Activated naive CD8-positive, alpha-beta T cell treated with anti-CD3 and anti-CD28 coated beads, Interleukin-2, amount 10 ng/mL, durations not matched to agents 7 days and 5 days (primary cell): ENCODE measurements at places on chromosomes 12 and 14.

- DNase-seq = no peak
These were observed 173.9 kb upstream of the PLEKHA5 start for GRCh38 chr12:18955594-18955993.

- peak; percentile 22 for DNase-seq
These were observed 9.0 kb downstream of the TNS2 start for GRCh38 chr12:53058674-53059433.

DNA sequence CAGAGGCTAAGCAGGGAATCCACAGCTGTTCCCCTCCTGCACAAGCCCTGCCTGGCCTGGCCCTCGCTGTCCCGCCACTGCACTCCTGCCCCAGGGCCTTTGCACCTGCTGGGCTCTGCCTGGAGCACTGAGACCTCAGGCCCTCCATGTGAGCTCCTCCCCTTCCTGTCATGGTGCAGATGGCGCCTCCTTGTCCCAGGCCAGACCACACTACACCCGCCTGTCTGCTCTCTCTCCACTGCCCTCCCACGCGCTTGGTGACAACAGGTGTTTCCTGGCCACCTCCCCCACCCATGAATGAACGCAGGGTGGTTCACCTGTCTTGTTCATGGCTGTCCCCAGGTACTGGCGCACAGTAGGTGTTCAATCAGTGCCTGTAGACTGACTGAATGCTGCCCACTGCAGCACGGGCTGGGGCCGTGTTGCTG lies 82.9 kb downstream of the NCOR2 start:
- DNase-seq = no peak

GRCh38 chr14:76090616-76091391 lies 60.9 kb upstream of the GPATCH2L start:
- DNase-seq = no peak

DNA sequence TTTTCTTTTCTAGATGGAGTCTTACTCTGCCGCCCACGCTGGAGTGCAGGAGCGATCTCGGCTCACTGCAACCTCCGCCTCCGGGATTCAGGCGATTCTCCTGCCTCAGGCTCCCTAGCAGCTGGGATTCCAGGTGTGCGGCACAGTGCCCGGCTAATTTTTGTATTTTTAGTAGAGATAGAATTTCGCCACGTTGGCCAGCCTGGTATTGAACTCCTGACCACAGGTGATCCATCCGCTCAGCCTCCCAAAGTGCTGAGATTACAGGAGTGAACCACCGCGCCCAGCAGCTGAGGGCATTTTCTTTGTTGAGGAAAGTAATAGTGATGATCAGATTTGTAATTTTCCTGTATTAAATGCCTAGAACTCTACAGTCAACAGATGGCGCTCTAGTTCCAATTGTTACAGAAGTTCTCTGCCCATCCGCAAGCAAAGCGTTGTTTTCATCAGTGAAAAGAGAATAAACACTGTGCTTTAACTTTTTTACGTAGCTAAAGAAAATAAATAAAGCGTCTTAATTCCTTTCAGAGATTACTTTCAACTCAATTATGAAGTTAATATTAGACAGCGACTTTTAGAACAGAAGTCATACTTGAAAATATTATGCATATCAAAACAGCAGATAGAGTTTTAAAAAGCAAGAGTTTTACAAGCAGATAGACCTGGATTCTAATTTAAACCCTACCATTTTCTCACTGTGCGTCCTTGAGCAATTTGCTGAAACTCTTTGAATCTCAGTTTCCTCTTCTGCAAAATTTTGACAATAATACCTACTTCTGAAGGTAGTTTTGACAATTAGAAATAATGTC lies 335.1 kb downstream of the DUSP6 start:
- no peak for DNase-seq

DNA sequence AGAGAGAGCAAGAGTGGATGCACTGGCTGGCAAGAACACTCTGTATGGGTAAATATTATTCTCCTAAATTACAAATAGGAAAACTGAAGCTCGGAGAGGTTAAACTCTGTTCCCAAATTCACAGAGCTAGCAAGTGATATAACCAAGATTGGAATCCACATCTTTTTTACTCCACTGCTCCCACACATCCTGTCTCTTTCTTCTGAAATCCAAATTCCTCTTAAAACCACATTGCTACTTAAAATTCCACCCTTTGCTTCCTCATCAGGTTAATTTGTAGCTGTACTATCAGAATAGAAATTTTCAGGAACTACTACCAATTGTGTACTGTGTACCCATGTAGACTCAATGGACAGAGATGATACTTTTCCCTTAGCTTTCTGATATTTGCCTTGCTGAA lies 74.4 kb downstream of the ARMH4 start:
- DNase-seq = no peak

- no peak for DNase-seq
These were observed 13.5 kb downstream of the PSMA3 start for GRCh38 chr14:58258156-58258555.

GRCh38 chr14:32200368-32201192 lies 1.3 kb upstream of the RNU6-7 start:
- no peak for DNase-seq

DNA sequence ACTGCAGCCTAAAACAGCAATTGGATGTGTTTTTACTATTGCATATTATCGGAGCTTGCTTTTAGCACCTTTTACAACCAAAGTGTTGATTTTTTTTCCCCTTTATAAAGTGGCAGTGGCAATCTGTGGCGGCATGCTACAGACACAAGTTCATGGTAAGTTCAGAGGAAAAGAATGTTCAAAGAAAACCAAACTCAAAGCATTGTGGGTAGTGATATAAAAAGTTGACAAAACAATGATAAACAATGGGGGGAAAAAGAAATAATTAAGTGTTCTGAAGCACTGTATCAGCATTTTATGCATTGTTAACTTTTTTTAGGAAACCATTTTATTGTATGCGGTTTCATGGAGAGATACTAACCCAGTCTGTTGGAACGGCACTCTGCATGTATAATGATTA lies 492.0 kb upstream of the SOX5 start:
- DNase-seq = no peak

DNA sequence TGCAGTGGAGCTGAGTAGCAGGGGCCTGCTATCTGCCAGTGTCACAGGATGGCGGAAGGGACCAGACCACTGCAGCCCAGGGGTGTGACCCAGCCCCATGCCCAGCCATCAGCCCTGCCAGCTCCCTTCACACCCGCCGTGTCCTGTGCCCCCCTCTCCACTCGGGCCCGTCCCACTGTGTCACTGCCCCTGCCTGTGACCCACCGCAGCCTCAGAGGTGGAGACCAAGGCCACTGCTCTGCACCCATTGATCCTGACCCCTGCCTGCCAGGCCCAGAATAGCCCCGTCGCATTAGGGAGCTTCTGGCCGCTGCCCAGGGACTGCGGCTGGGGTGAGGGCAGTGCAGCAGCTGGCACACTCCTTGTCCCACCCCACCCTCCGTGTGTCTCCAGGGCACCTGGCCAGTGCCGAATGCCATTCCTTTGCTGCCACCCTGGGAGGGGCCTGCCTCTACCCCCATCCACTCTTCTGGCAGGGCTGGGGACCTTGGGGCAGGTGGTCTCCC lies 2.1 kb upstream of the CRIP2 start:
- DNase-seq = no peak

- DNase-seq = no peak
These were observed 21.7 kb downstream of the AICDA start for GRCh38 chr12:8590842-8591545.

- DNase-seq = no peak
These were observed 52.8 kb upstream of the EML1 start for GRCh38 chr14:99740411-99740810.

DNA sequence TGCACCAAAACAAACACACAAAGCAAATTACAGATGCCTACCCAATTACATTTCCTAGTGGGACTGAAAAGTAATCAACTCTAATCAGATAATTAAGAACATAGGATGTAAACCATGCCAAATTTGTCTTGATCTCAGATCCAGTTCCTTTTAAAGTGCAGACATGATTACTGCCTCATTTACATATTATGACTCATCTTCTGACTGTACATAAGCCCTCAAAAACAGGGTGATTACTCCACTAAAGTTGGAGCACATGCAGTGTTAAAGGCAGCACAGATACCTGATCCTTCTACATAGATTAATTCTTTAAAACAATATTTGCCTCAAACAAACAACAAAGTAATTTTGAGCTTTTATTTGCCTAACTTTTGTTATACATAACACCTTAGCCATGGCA lies 337.2 kb downstream of the RPS29 start:
- DNase-seq = no peak

GRCh38 chr14:89544636-89545301 lies 127.7 kb upstream of the FOXN3 start:
- DNase-seq = no peak

- no peak for DNase-seq
These were observed 501.6 kb downstream of the VRK1 start for GRCh38 chr14:97298736-97299135.

GRCh38 chr14:94355191-94355794 lies 32.2 kb upstream of the SERPINA6 start:
- no peak for DNase-seq

DNA sequence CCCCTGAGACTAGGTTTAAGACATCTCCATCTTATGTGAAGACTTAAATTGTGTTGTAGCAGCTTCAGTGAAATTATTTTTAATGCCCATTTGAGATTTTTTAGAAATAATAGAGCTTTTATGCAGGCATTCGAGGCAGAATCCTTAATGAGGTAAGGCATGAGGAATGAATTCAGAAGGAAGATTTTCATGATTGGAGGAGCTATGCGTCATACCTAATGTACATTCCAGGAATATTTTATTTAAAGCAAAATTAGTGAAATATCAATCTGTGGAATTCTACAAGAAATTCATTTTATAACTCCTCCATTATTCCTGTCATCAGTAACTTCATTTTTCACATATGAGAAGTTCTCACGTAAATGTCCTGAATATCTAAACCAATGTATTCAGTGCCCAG lies 36.0 kb upstream of the GARIN6 start:
- no peak for DNase-seq

DNA sequence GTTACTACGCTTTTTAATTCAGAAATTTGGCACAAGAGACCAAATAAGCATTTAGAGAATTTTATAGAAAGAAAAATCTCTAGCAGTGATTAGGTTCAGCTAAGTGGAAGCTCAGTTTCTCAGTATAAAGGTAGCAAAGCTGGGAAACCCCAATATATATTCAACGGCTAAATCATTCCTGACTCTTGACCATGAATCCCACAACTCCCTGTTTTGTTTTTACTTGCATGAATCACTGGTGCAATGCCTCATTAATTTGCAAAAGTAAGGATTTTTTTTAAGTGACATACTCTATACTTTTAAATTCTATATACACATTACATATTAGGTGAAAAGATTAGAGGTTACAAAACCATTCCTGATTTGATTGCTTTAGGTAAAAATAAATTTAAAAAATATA lies 74.3 kb upstream of the PLEKHG7 start:
- DNase-seq = no peak

DNA sequence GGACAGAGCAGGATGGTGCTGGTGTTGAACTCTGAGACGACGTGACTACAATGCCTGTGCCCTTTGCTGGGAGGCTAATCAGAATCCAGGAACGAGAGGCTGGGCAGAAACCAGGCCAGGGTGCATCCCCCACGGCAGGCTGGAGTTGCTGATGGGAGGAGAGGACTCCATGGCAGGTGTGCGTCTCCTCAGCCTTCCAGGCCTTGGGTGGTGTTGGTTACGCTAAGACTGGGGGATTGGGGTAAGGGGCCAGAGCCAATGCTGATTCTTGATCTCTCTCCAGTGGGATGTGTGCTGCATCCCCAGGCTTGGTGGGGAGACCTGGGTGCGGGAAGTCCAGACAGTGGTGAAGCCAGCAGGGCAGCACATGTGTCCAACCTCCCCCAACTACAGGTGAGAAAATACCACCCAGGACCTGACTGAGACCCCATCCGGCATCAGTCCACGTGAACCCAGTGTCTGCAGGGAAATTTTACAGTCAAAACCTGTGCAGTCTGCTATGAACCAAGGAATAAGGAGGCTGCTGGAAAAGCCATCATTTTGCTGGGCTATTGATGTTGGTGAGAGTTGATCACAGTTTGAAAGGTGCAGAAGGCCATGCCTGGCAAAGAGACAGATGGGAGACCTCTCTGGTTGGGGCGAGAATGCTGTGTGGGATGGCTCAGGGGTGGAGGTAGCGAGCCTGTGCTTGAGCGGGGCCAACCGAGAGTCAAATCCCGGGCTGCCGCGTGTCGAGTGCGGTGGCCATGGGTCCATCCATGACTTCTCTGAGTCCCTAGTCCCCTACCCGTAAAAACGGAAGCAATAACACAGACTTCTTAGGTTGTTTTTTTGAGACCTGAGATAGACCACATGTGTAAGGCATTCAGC lies 89.8 kb downstream of the NTF3 start:
- no peak for DNase-seq

- no peak for DNase-seq
These were observed 834 bp downstream of the RASSF8 start for GRCh38 chr12:25959071-25959961.

- DNase-seq = no peak
These were observed 38.2 kb upstream of the ZNF641 start for GRCh38 chr12:48388938-48389337.

- no peak for DNase-seq
These were observed 28.8 kb downstream of the MAP3K9 start for GRCh38 chr14:70780396-70781075.

GRCh38 chr14:98799891-98800290 lies 472.1 kb downstream of the BCL11B start:
- DNase-seq = no peak

DNA sequence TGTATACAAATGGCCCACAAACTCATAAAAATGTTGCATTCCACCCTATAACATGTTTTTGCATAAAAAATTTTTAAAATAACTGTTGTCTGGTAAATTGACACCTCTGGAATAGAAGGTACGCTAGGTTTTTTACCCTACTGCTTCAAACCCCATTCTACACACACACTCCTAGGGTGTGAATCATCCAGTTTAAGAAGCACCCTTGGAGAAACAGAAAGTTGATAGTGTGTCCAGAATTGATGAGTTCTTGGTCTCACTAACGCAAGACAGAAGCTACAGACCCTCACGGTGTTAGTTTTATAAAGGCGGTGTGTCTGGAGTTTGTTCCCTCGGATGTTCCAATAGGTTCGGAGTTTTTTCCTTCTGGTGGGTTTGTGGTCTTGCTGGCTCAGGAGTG lies 158.5 kb downstream of the KLRB1 start:
- no peak for DNase-seq

GRCh38 chr14:20632831-20633691 lies 8.4 kb downstream of the OR6S1 start:
- peak; percentile 60 for DNase-seq

GRCh38 chr14:81211844-81212243 lies 8.9 kb downstream of the GTF2A1 start:
- no peak for DNase-seq

DNA sequence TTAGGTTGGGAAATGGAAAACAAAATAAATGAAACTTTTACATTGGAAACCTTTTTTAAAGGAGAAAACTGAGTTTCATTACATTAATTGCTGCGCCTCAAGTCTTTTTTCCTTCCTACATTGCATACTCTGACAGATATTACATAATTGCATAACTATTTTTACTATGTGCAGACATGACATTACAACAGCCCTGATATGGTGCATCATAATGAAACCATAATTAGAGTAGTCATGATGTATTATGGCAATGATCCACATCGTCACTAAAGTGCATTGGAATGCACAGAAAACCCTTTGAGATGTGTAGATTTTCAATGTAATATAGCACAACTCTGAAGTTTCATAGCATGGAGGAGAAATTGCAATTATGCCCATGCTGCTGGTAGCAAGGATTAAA lies 217.8 kb upstream of the NPAS3 start:
- no peak for DNase-seq

- no peak for DNase-seq
These were observed 290.2 kb upstream of the FLRT2 start for GRCh38 chr14:85239791-85240190.
